ENCODE measurements at places on chromosomes 3 and 15.

GRCh38 chr15:44711743-44712345 is 527 bp downstream of the B2M start:
- DNase-seq, result peak; percentile 68

DNA sequence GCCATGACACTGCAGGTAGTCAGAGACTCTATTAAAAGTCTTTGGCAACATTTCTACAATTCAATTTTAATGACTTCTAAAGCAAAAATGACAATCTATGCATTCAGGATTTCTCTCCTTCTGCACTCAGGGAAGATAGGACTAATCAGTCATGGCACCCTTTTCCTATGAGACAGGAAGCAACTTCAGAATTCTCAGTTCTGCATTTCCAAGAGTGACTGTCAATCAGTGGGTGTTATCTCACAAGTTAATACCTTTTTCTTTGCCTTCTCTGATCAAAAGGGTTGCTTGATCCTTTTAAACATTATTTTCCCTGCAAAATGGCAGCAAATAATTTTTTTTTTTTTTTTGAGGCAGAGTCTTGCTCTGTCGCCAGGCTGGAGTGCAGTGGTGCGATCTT is 7.8 kb upstream of the ICE2 start:
- no peak for DNase-seq

DNA sequence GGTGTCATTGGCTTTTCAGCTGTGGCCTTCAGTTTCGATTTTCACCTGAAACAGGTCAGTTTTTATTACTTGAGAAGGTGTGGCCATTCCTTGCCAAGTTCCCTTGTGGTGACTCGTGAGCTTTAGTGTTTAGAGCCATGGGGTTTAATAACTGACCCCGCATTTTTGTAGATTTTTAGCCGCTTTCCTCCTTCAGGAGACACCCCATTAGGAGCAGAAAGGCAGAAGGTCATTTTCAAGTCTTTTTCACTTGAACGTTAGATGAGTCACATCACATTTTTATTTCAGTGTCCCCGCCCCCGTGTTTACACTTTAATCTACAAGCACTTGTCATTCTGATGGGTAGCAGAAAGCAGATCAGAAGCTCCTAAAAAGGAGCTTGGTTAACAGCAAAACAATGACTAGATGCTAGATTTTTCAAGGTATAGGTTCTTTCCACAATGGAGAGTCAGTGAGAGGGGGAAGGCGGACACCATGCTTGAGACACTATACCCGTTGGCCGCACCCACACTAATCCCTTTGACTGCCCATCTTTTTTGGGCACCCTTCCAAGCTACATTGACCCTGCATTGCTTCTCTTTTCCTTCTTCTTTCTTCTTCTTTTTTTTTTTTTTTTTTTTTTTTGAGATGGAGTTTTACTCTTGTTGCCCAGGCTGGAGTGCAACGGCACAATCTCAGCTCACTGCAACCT is 132.7 kb downstream of the GHSR start:
- no peak for DNase-seq

GRCh38 chr3:50095352-50095998 is 6.8 kb downstream of the RBM5 start:
- DNase-seq, result no peak

DNA sequence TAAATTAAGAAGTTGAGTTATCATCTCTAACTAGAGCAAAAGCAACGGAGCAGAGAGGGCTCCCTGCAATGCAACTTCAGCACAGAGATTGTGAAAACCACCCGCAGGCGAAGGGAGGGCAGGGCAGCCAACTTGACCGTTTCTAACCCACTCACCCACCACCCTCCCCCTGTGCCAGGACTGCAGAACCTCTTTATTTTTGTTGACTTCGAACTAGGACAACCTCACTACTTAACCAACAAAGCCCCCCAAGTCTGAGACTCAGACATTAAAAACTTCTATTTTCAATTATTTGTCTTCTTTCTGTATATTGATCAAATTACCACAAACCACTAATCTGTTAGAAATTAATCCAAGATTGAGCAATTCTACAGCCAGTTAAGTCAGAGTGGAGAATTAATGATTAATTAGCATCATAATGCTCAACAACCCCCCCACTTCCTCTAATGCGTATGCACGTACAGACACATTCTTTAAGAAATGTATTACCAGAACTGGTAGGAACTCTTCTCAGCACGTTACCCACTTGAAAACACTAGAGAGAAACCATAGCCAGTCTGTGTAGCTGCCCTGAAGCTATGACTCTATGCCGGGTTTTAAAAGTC is 2.0 kb downstream of the MGLL start:
- no peak for DNase-seq

DNA sequence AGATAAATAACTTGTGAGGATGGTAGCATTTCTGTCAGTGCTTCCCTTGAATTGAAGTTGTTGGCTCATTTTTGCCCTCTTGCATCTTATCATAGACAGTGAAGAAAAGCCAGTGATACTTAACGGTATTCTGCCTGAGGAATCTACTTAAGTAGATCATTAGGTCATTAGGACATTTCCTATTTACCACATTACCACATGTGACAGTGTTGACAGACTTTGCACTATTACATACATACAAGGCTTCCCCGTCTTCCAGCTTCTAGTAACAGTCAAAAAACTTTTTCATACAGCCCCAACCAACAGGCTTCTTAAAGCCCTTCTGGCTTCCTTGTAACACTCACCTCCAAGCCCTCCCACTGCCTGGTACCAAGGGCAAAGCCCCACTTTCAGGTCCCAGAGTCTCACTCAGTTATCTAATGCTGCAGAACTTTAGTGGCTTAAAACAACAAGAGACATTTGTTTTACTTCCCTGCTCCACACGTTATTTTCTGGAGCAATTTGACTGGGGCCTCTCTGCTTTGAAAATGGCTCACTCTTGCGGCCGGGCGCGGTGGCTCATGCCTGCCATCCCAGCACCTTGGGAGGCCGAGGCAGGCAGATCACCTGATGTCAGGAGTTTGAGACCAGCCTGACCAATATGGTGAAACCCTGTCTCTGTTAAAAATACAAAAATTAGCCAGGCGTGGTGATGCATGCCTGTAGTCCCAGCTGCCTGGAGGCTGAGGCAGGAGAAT is 40.0 kb downstream of the ASB7 start:
- no peak for DNase-seq

DNA sequence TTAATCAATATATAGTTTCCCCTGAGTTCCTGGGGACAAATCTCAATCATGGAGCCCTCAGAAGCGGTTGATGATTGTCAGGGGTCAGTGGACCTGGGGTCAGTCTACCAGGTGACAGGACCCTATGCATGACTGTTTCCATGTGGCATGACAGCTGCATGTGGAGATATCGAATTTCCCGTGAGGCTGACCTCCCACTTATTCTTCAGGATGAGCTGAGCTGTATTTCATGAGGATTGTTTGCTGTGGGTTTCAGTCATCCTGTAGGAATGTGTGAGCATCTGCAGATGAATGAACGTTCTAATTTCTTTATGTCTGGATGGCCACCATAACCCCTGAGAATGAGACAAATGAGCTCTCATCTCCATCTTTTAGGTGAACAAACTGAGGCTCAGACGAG is 93.0 kb upstream of the HES1 start:
- no peak for DNase-seq

GRCh38 chr3:21216598-21216997 is 534.4 kb downstream of the ZNF385D start:
- no peak for DNase-seq

- no peak for DNase-seq
Observed at GRCh38 chr3:53790470-53790869, 55.7 kb downstream of the CHDH start.

GRCh38 chr3:55540579-55540978 is 53.5 kb upstream of the WNT5A start:
- DNase-seq, result no peak

DNA sequence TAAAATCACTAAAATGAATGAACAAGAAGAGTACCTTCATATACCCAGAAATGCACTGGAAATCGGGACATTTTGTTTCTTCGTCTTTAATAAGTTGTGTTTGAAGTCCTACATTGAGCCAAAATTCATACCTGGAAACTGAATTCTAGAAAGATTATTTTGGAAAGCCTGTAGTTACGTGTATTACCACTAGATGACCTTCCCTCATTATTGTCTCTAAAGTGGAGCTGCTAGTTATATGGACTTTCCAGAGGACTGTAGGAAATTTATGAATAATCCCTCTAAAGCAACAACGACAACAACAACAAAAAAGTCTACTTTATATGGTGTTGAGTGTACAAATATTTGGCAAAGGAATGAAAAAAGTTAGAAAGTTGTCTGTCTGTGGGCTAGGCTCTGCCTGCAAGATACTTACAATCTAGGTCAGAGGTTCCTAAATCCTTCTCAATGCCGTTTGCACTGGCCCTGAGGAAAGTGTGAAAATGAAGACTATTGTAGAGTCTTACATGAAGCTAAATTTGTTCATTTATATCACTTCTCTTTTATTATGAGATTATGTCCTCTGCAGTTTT is 234.8 kb upstream of the NR2E3 start:
- no peak for DNase-seq

- no peak for DNase-seq
Observed at GRCh38 chr15:62483814-62484213, 318.7 kb upstream of the C2CD4B start.

GRCh38 chr15:64898406-64898805 is 13.3 kb upstream of the ANKDD1A start:
- no peak for DNase-seq

GRCh38 chr15:100680726-100681125 is 78.3 kb downstream of the ASB7 start:
- no peak for DNase-seq

GRCh38 chr3:143001034-143001368 is 369 bp upstream of the U2SURP start:
- DNase-seq, result no peak

GRCh38 chr3:14780927-14781507 is 37.7 kb upstream of the FGD5 start:
- peak; percentile 10 for DNase-seq

- DNase-seq, result no peak
Observed at GRCh38 chr3:50155491-50155878, 361 bp downstream of the SEMA3F start.

DNA sequence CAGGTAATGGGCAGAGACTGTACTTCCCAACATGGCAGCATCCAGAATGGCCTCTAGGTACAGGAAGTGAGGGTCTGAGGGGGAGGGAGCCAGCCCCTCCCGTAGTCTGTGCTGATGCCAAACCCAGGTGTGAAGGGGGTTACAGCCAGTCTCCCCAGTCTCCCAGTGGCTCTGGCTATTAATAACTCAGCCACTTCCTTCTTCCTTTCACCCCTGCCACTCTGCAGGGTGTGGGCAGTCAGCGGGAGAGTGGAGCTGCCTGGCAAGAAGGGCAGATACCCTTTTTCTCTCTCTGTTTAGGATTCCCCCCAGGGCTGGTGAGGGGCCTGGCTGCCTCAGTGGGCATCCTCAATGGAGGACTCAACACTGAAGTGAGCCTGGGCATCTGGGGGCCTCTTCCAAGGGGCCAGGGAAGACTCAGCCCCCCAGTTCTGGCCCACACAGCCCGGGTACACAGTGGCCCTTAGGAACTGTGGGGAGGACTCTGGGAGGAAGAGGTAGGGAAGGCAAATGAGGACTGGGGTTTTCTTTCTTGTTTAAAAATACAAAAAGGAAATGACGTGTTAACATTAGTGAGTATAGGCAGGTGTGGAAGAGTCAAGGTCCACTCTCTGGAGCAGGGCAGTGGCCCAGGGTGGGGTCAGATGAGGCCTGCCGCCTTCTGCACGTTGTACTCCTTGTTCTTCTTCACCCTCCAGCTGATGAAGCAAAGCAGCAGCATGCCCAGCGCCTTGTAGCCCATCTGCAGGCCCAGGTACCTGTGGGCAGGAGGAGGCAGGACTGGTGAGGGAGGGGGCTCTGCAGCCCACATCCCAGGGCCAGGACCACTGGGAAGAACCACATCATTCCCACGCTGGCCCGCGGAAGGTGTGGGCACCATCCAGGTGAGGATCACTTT is 38.6 kb upstream of the RAB6B start:
- DNase-seq, result no peak

- no peak for DNase-seq
Observed at GRCh38 chr3:178041931-178042330, 494.3 kb upstream of the KCNMB2 start.

GRCh38 chr3:107870943-107871638 is 219.7 kb downstream of the CD47 start:
- no peak for DNase-seq

- DNase-seq, result no peak
Observed at GRCh38 chr3:127104586-127104985, 88.3 kb upstream of the PRR23E start.

- DNase-seq, result no peak
Observed at GRCh38 chr15:52308446-52309153, 13.0 kb upstream of the MYO5C start.

GRCh38 chr3:186247821-186248814 is 113.9 kb downstream of the DGKG start:
- DNase-seq, result no peak

DNA sequence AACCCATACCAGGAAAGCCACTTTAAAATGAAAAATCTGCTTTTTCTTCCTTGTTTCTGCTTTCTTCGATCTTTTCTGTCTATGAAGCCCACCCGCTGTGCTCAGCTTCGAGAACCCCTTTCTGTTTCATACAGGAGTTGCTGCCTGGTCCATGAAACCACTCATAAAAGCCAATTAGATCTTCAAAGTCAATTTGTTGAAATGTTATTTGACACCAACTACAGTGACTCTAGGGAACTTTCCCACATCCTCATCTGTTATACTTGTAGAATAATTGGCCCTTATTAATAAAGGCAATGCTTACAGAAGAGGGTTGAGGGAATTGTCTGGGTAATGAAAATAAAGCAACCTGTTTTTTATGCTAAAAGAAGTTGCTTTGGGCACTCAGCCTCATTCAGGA is 523.6 kb downstream of the OCA2 start:
- DNase-seq, result no peak

DNA sequence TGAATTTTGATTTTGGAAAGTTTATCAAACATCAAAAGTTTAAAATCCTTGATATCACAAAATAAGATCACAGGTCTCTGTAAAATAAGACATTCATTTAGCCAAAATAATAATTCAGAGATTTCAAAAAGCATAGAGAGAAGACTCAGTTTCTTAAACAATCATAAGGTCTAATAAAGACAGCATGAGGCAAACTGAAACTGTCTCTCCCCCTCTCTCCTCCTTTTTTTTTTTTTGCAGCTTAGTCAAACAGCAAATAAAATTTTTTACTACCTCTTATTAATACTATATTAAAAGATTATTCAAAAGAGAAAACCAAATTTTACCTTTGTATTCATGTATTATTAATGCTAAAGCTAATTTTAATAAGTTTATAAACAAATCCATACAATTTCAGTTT is 57.4 kb downstream of the OSTN start:
- no peak for DNase-seq

- no peak for DNase-seq
Observed at GRCh38 chr3:125231895-125232294, 19.3 kb upstream of the SLC12A8 start.

DNA sequence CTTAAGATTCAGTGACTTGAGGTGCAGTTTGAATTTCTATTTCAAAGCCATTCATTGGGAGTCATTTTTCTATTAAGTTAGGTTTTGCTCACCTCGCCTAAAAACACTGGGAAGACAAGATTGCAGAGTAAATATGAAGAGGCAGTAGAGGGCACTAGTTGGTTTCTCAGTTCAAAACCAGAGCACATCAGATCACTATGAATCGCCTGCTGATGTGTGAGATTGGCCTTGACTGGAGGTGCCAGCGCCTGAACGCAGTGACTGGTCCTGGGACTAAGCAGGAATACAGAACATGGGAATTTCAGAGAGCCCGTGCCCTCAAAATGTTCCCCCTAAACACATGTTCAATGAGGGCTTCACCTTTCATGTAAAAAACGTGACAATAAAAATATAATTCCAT is 229.0 kb downstream of the ITPR1 start:
- DNase-seq, result peak; percentile 20
